ENCODE measurements at places on chromosomes 6 and 20.

DNA sequence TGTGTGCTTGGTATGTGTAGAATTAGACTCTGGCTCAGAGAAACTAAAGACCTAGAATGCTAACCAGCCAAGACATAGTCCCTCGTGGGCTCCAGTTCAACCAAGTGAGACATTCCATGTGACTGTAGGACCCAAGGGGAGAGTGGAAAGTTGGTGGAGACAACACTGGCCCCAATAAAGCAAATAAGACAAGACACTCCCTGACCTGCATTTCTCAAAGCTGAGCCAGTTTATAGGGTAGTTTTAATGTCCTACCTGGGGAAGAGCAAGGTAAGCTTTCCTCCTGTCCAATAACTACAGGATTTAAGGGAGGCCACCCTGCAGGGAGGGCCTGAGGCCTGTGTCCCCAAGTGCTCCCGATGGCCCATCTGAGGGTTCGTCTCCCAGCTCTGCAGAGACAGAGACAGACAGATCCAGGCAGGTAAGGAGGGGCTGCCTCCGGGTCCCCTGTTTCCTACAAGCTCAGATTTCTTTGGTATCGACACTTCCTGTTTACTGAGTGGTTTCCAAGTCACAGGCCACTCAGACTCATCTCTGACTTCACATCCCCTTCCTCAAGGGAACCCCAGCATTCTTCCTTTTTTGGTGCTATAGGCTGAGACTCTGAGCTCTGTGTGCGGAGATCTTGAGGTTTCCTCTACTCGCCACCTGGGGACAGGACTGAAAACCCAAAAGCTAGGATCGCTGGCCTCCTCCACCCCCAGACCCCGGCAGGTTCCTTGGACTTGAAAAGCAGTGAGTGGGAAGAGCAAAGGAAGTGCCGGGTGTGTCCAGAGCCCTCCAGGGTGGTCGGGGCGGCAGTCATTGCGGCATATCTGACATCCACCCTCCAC, 92.4 kb downstream of the PRND start:
- DNase-seq, result no peak

DNA sequence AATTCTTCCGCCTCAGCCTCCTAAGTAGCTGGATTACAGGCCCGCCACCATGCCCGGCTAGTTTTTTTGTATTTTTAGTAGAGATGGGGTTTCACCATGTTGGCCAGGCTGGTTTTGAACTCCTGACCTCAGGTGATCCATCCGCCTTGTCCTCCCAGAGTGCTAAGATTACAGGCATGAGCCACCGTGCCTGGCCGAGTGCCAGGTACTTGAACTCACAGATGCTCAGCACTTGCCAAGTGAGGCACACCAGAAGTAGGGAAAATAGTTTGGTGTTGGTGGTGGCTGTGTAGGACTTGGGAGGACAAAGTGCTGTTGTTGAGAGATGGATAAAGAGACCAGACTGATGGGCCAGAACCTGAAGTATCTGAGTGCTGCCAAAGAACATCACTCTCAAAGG, 40.0 kb upstream of the MBOAT1 start:
- no peak for DNase-seq

DNA sequence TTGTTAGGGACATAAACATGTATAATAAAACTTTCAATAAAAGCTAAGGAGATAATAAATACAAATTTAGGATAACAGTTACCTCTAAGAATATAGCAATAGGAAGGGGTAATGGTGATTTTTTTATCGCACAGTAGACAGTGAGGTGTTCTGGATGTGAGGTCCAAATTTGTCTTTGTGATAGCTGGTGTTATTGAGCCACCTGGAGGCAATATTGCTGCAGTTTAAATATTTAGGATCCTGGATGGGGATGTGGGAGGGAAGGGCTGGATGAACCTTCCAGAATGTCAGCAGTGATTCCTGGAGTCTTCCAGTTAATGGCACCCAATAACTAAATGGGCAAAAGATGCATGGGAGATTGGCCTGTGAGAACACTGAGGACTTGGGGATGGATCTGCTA, 13.9 kb downstream of the DEFB123 start:
- DNase-seq, result no peak

DNA sequence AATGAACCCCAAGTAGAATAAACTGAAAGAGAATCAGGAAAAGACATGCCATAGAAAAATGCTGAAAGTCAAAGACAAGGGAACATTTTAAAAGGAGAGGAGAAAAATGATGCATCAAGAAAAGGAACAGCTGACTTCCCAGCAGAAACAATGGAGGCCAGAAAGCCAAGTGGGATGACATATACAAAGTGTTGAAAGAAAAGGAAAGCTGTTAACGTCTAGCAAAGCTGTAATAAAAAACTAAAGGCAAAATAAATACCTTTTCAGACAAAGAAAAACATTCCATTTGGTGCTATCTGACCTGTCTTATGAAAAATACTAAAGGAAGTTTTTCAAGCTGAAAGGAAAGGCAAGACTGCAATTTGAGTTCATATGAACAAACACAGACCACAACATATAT, 34.1 kb upstream of the PDE10A start:
- no peak for DNase-seq

DNA sequence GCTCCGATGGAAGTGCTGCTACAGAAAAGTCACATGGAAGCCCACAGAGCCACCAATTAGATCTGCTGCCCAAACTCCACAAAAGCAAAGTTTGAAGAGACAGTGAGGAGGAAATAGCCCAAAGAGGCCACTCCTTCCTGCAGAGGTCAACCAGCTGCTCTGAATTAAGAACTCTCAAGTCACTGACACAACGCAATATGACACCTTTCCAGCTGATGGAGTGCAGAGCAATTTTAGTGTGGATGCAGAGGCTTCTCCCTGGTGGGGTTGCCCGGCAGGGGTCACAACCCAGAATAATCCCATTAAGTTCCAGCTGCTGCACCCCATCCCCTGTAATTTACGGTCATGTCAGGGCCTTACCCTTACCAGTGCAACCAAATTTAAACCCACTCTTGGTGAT, 361.9 kb upstream of the JARID2 start:
- no peak for DNase-seq

DNA sequence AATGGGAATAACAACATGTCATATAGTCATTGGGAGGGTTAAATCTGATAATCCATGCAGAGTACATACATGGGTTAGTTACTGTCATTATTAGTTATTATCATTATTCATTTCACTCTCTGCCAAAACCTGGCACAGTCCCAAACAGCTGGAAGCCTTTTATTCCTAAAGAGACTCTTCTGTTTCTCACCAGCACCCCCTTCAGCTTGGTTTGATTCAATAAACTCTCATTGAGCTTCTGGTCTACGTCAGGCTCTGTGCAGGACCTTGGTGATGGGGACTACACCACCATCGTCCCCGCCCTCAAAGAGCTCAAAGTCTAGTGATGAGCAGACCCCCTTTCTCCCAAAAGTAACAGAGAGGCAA, 2.3 kb downstream of the KCNK15 start:
- no peak for DNase-seq

DNA sequence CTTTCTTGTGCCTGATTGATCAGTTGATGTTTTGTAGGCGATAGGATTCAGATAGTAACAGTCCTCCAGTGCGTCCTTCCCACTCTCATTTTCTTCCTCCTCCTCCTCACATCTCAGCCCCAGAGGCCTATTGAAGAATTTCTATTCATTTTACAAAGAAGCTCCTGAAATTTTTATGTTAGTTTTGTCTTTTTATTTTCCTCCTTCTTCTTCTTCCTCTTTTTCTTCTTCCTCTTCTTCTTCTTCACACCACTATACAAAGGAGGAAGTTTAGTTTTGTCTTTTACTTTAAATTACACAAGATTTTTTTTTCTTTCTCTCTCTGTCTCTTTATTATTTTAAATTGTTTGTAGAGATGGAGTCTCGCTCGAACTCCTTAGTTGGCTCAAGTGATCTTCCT, 19.1 kb downstream of the BTN2A1 start:
- DNase-seq, result no peak

DNA sequence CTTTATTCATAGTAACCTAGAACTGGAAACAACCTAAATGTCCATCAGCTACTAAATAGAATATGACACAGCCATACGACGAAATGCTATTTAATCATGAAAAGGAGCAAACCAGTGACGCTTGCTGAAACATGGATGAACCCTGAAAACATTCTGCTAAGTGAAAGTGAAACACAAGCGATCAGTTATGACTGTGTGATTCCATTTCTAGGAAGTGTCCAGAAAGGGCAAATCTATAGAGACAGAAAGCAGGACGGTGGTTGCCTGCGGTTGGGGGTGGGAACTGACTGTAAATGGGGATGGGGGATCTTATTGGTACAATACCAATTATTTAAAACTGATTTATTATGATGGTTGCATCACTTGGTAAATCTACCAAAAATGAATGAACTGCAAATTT, 126.8 kb downstream of the IPCEF1 start:
- DNase-seq, result peak; percentile 47
